ENCODE measurements at places on chromosomes 7 and 10.

- DNase-seq, result no peak
Measured at GRCh38 chr7:111568419-111568818, 6.1 kb upstream of the IMMP2L start.

GRCh38 chr10:43000021-43000411, 76.9 kb upstream of the RET start:
- DNase-seq, result no peak

DNA sequence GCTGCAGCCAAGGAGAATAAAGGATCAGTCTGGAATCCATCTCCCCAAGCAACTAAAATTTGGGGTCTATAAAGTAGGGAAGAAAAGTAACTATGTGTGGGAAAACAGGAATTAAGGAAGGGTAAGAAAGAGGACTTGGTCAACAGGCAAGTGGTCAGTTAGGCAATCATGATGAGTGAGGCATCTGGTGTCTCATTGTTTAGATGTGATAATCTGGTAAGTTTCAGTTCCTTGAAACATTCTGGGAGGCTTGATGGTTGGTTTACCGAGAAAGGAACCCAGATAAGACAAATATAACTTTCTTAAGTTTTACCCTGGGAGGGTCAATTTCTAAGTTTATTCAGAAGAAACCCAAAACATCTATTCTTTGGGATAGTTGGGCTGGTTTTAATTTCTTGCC, 22.3 kb downstream of the HYAL4 start:
- DNase-seq, result no peak

DNA sequence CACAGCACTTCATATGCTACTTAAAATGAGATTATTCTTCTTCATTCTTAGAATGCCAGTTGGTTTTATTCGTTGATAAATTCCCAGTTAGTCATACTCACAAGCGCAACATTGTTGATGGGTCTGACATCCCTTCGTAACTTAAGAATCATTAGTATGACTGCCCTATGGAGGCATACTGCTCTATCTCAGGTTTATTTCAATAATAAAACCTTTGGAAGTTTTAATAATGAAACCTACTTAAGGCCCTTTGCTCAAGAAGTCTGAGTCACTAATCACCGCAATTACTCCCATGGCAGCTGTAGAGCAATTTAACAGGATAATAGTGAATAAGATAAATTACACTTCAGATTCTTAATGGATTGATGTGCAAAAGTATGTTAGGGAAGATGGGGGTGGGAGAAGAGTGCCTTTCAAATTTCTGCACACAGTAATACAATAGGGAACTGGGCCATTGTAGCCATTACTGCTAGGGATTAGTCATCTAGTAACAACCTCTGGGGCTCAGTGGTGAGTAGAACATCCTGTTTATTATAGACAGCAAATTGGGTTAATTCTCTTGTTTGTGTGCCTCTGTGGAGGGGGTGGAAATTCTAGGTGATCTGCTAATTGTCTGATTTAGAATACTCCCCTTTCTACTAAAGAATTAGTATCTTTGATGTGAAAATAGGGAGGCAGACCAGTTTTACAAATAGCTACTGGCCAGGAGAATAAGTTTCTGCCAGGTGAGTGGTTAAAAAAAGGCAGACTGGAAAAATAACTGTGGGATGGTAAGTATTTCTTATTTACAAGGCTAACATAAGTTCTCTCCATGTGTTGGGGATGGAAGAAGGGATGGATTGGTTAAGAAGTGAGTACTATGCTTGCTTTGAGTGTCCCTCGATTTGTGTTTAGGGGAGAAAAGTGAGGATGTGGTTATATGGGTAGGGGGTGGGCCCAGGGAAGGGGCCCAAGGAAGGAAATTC, 74.5 kb upstream of the VKORC1L1 start:
- DNase-seq, result no peak

DNA sequence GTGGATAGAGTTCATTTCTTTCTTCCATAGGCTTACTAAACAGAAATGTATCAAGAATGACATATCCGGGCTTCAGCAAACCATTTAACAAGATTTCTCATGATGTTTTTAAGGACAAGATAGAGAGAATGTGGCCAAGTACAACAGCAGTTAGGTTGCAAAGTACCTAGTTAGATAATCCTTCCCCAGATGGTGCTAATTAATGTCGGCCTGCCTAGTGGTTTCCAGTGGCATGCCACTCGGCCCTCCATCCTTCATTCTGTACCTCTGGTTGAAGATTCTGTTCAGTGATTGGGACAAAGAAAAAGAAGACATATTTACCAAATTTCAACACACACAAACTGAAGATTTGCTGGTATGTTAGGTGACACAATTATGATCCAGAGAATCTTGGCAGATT, 212.1 kb downstream of the MACC1 start:
- no peak for DNase-seq

- DNase-seq, result no peak
Measured at GRCh38 chr7:108794466-108794865, 224.8 kb downstream of the DNAJB9 start.

- no peak for DNase-seq
Measured at GRCh38 chr10:60417024-60417423, 27.3 kb upstream of the ANK3 start.

GRCh38 chr7:130379921-130380860, at the start of gene CPA1:
Gene CPA1 (plus strand): TSS chr7:130380494. CDS start chr7:130380521, 27 bp downstream.
- DNase-seq, result no peak

DNA sequence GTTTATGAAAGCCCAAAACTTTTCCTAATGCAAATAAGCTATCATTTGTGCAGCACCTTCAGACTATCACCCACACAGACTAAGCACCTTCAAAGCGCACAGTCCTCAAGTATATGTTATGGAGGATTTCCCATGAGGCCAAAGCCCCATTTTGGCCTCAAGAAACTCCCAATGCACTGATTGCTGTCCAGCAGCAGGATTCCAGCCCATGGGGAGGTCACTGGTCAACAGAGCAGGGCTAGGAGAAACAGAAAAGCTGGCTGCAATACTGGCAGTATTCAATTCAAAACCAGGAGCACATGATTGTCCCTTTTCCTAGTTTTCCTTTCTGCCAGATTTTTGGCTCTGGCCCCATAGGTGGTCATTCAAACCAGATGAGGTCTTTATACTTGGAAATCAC, 24.5 kb upstream of the KIAA1217 start:
- DNase-seq, result no peak

GRCh38 chr10:28587970-28588290, 55.0 kb downstream of the WAC start:
- no peak for DNase-seq

- DNase-seq, result no peak
Measured at GRCh38 chr7:121300685-121301420, 27.9 kb upstream of the WNT16 start.

DNA sequence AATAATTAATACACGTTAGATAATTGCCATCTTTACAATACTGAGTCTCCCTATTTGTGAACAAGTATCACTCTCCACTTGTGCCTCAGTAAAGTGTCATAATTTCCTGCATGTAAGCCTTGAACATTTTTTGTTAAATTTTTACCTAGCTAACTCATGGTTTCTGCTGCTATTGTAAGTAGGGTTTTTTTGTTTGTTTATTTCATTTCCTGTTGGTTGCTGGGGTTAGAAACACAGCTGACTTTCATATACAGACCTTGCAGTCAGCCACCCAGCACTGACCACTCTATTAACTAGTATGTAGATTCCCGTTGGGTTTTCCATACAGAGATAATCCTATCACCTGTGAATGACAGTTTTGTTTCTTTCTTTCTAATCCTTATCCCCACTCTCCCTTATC, 133.3 kb downstream of the MPP7 start:
- DNase-seq, result no peak

DNA sequence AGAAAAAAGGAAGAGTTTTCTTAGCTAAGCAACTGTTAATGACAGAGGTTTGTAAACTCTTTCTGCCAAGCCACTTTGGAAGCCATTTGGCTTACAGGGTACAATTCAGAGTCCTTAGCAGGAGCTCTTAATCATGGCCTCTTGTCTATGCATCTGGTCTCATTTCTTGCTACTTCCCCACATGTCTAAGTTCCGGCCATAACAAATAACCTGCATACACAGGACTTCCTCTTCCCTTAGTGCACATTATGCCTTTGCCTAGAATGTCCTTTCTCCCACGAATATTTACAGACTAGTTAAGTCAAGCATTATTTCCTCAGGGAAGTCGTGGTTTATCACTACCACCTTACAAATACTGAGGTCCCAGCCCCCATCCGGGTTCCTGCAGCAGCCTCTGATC, 8.6 kb upstream of the UPF2 start:
- no peak for DNase-seq

- no peak for DNase-seq
Measured at GRCh38 chr7:30567081-30567480, 27.6 kb upstream of the GARS1 start.

DNA sequence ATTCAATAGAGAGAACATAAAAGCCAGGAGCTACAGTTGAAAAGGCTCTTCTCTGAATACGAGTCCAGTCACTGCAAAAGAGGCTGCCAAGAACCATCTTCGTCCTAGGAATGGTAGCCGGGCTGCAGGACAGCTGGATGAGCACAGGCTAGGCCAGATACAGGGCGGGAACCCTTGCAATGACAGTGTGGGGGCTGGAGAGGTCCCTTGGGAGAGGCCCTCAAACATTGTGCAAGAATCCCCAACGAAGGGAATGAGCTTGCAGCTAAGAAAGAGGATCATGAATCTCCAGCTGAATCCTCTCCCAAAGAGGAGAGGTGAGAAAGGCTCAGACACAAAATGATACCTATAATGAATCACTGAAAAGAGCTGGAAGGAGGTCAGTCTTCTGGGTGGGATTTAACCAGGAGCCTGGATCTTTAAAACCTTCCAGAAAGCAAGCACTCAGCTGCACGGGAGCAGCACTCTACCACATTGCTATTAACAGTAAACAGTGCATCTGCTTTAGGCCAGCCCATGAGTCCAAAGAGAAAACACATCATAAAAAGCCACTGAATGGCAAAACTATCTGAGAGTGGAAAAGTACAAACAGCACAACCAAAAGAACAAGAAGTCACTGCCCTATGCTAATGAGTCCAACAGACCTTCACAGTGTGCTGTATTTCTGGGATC, 287.9 kb downstream of the TNS3 start:
- DNase-seq, result no peak

- no peak for DNase-seq
Measured at GRCh38 chr7:2720024-2720423, 32.0 kb downstream of the AMZ1 start.

GRCh38 chr7:46781901-46782439, 799.9 kb downstream of the TNS3 start:
- no peak for DNase-seq

GRCh38 chr7:121180436-121181063, 148.2 kb upstream of the WNT16 start:
- DNase-seq, result no peak

DNA sequence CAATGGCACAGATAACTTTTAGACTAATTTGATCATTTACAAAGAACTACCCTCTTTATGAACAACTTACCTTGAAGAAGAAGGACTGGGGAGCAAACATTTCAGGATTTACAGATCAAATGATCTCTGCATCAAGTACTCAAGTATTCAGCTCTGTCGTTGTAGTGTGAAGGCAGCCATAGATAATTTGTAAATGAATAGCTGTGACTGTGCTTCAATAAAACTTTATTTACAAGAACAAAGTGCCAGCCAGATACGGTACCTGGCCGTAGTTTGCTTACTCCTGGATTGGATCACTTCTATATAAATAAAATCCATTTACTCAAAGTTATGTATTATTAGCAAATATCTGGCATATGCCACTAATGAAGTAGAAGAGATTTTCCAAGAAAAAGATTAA, 388.2 kb upstream of the SEMA3A start:
- no peak for DNase-seq

- DNase-seq, result no peak
Measured at GRCh38 chr10:14563359-14563940, 211.2 kb downstream of the FAM107B start.

DNA sequence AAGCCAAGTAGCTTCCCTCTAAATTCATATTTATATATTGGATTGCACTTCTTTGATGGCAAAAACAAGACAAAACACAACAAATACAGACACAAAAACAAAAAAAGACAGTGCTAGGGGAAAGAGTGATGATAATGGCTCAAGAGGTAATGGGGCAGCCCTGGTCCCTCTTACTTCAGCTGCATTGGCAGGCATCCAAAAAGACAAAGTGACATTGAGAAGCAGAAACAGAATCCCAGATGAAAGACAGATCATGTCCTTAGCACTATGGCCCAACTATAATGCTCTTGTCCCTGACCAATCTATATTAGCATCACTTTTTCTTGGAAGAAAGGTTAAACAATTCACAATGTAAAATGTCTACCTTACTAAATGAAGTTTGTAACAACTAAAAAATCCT, 76.2 kb downstream of the GPR85 start:
- DNase-seq, result no peak

- no peak for DNase-seq
Measured at GRCh38 chr10:110263164-110263563, 41.6 kb downstream of the SMNDC1 start.

- DNase-seq, result no peak
Measured at GRCh38 chr10:2427412-2427811, 639.9 kb upstream of the PFKP start.

DNA sequence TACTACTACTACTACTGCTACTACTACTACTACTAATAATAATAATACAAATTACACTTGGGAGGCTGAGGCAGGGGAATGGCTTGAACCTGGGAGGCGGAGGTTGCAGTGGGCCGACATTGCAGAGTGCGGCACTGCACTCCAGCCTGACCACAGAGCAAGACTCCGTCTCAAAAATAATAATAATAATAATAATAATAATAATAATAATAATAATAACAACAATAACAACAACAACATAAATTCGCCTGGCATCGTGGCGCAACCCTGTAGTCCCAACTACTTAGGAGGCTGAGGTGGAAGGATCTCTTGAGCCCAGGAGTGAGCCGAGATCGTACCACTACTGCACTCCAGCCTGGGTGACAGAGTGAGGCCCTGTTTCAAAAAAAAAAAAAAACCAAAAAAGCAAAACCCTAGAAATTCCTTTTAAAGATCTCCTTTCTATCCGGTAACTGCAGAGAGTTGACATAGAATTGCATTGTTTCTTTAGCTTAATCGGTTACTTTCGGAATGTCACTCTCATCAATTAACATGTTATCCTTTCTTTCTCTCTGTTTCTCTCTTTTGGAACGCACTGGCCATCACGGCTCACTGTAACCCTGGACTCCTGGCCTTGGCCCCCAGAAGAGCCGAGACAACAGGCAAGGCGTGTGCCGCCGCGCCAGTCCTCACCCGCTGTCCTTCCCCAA, 972 bp downstream of the PHYH start:
- DNase-seq, result no peak

DNA sequence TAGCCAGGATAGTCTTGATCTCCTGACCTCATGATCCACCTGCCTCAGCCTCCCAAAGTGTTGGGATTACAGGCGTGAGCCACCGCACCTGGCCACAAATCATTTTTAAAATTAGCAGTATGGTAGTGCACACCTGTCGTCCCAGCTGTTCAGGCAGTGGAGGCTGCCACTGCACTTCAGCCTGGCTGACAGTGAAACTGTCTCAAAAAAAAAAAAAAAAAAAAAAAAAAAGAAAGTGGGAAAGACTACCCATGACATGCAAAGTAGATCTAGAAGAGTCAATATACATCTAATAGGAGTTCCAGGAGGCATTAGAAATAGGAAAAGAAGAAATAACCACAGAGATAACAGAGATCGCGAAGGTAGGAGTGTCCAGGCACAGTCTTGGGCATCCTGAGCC, 3.2 kb downstream of the CSGALNACT2 start:
- DNase-seq, result no peak

- no peak for DNase-seq
Measured at GRCh38 chr10:104117839-104118323, 4.1 kb upstream of the SFR1 start.

- DNase-seq, result no peak
Measured at GRCh38 chr10:45380903-45381620, 7.0 kb downstream of the ALOX5 start.

- DNase-seq, result no peak
Measured at GRCh38 chr7:53473371-53473770, 437.9 kb downstream of the POM121L12 start.

Measured in GM12891 (cell line).